ENCODE measurements at places on chromosomes 12 and 14. TPM values are rescaled to one million over a fixed set of nuclear protein-coding genes. Genes with fewer than 3 reads are reported as not detected.

The SMIM41 gene
- not detected for total RNA-seq

The CABP1 gene
- total RNA-seq = 0.29 TPM

The GDF3 gene
- total RNA-seq = not detected

The PTGER2 gene
- total RNA-seq = 60.4 TPM

The MAP1LC3B2 gene
- 1.5 TPM for total RNA-seq

The CISTR gene
- not detected for total RNA-seq

The ACOT6 gene
- total RNA-seq = not detected

The SOCS2 gene
- total RNA-seq = 31.6 TPM

The NELL2 gene
- total RNA-seq = 55.1 TPM

The C12orf54 gene
- total RNA-seq = not detected

The SPTB gene
- not detected for total RNA-seq

The ANKRD52 gene
- total RNA-seq = 39.0 TPM

The SLC25A47 gene
- total RNA-seq = not detected

The ADGRD1 gene
- not detected for total RNA-seq

The LYZ gene
- not detected for total RNA-seq

The CREBL2 gene
- 21.2 TPM for total RNA-seq

The OR4K2 gene
- total RNA-seq = not detected

The A2M gene
- not detected for total RNA-seq

The PTPN21 gene
- not detected for total RNA-seq

The METTL1 gene
- 17.2 TPM for total RNA-seq

The PTGDR gene
- total RNA-seq = 0.07 TPM

The AQP2 gene
- total RNA-seq = not detected

The BATF gene
- total RNA-seq = 39.4 TPM

The KERA gene
- total RNA-seq = not detected

The MYBPC1 gene
- not detected for total RNA-seq

The NUBPL gene
- 6.4 TPM for total RNA-seq

The OVCH1 gene
- total RNA-seq = not detected

The ANAPC7 gene
- total RNA-seq = 67.7 TPM

The RBP5 gene
- 0.42 TPM for total RNA-seq

The TPH2 gene
- total RNA-seq = not detected

The KRT8 gene
- 0.15 TPM for total RNA-seq

The ALKBH2 gene
- 13.0 TPM for total RNA-seq

The DEGS2 gene
- total RNA-seq = 0.15 TPM

The MARS1 gene
- total RNA-seq = 247 TPM

The OAS2 gene
- 420 TPM for total RNA-seq

The AMHR2 gene
- not detected for total RNA-seq

The KLRC2 gene
- total RNA-seq = not detected

The B4GALNT3 gene
- 7.0 TPM for total RNA-seq

The SLC5A8 gene
- not detected for total RNA-seq

The PSMB11 gene
- total RNA-seq = 0.21 TPM

The DLGAP5 gene
- 117 TPM for total RNA-seq

The KRT74 gene
- total RNA-seq = 0.15 TPM

The DCAF5 gene
- total RNA-seq = 44.6 TPM

The TEDC1 gene
- total RNA-seq = 53.2 TPM

The GZMB gene
- 105 TPM for total RNA-seq

The ALDH1L2 gene
- total RNA-seq = 0.10 TPM

The SLCO1B1 gene
- total RNA-seq = not detected

The IAPP gene
- total RNA-seq = not detected

The TAS2R50 gene
- 1.1 TPM for total RNA-seq

The DAO gene
- not detected for total RNA-seq

The TMEM52B gene
- total RNA-seq = not detected

The FGF23 gene
- not detected for total RNA-seq

The DCN gene
- not detected for total RNA-seq

The SERPINA10 gene
- total RNA-seq = not detected

The CNIH1 gene
- 71.5 TPM for total RNA-seq

The DENND5B gene
- total RNA-seq = 0.15 TPM

The TMEM30B gene
- total RNA-seq = 0.30 TPM

The PPP4R4 gene
- 3.0 TPM for total RNA-seq

The LBHD2 gene
- not detected for total RNA-seq

All from activated CD4-positive, alpha-beta T cell treated with anti-CD3 and anti-CD28 coated beads, Interleukin-2, amount 10 ng/mL, durations not matched to agents 7 days and 5 days (primary cell).